Muscle of arm (tissue), 14 donors: ENCODE measurements at places on chromosomes 3 and 15. TPM values are rescaled to one million over a fixed set of nuclear protein-coding genes. Genes with fewer than 3 reads are reported as not detected.

Gene WDR49
- not detected for polyA plus RNA-seq

DNA sequence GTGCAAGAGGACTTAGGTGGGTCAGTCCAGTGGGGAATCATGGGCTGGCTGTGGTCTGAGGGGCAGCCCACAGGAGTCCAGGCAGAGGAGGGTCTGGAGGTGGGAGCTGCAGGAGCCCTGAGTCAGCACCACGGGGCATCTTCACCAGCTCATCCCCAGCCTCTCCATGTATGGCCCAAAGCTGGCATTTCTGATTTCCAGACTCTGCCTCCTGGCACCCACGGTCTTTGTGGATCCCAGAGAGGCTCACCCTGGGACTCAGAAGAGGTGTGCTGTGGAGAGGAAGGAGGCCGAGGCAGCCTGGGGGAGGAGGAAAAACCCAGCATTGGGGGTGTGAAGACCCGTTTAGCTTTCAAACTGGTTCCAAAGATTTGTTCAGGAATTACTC is 64.5 kb upstream of the KLF13 start:
- no peak for DNase-seq

DNA sequence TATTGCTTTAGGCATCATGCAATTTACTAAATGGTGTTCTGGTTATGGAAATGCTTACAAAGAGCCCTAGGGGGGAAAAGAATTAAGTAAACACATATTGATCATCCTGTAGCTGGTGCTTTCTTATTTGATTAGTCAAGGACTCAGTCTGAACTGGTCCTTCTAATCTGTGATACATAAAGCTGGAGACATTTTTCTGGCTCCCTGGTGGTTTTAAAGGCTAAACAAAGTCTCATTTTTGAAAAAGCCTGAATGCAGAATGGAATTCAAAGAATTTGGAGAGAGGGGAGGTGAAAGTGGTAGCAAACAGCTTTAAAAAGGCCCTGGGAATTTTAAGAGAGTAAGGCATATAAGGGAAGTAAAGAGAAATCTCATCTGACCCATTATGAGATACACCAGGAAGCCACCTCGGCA is 149.7 kb downstream of the RBMS3 start:
- no peak for DNase-seq

Gene EXD1
- polyA plus RNA-seq, result not detected

- peak; percentile 88 for DNase-seq
These were observed 165.2 kb upstream of the UMPS start for GRCh38 chr3:124565013-124565412.

DNA sequence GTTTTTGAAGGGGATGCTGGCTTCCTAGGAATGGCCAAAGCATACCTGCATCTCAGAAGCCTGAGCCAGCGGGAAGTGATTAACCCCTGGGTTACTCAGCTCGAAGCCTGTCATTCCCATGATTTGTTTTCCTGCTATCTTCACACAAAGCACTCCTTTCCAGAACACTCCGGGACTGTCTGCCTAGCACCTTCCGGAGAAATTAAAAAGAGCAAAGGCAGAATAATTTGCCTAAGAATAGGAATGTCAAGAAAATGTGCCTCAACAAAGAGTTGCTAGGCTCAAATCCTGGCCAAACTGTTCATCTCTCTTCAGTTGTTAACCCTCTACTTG is 34.1 kb downstream of the TPM1 start:
- no peak for DNase-seq

DNA sequence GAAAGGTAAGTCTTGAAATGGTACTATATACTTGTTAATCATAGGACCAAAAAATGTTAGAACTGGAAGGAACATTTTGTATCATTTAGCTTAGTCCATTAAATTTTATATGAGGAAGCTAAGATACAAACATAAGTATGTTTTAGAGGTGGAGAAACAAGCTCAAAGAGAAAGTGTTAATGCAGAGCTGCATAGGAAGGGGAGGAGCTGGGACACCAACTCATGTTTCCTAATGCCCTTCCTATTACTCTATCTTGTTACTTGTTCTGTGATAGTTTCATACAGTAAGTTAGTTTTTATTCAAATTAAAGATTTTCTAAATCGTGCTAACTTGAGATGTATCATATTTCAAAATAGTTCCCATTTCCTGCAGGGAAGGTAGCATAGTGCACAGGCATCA is 7.4 kb downstream of the SLC35A5 start:
- DNase-seq, result no peak

Gene STRIT1
- polyA plus RNA-seq, result 113 TPM

DNA sequence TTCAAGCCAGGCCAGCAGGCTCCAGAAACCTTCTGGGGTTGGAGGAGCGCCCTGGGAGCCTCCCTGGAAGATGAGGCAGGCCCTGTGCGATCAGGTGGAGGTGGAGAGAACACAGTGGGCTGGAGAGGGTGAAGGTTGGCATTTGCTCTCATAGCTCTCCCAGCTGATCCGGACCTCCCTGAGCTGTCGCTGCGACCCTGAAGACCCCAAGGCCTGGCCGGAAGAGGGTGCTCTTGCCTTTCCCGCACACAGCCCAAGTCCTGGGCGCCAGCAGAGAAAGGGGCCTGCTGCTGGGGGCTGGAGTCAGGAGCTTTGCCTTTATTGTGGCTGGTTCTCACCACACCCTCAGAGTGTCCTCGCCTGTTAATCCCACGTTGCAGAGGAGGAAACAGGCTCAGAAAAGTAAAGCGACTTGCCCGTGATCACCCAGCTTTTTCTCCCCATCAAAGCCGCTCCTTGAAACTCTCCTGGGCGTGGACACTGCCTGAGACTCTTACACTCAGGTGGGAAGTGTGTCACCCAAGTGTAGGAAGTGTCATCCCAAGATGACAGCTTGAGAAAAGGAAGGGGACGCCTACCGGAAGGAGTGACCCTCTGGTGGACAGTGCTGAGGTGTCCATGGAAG is 8.6 kb upstream of the RPL29 start:
- DNase-seq, result peak; percentile 65

GRCh38 chr3:57184526-57184925 is 15.3 kb downstream of the HESX1 start:
- no peak for DNase-seq

GRCh38 chr3:108489776-108490175 is 20.6 kb downstream of the MYH15 start:
- DNase-seq, result peak; percentile 58
